ENCODE measurements at places on chromosomes 4 and X.

GRCh38 chr4:179110356-179110755, 1668.1 kb upstream of the AGA start:
- no peak for DNase-seq

- DNase-seq = no peak
Observed at GRCh38 chr4:159160242-159160641, 57.4 kb downstream of the RAPGEF2 start.

- no peak for DNase-seq
Observed at GRCh38 chr4:55318175-55319129, 27.6 kb upstream of the SRD5A3 start.

- DNase-seq = no peak
Observed at GRCh38 chr4:113646442-113646822, 115.1 kb downstream of the CAMK2D start.

DNA sequence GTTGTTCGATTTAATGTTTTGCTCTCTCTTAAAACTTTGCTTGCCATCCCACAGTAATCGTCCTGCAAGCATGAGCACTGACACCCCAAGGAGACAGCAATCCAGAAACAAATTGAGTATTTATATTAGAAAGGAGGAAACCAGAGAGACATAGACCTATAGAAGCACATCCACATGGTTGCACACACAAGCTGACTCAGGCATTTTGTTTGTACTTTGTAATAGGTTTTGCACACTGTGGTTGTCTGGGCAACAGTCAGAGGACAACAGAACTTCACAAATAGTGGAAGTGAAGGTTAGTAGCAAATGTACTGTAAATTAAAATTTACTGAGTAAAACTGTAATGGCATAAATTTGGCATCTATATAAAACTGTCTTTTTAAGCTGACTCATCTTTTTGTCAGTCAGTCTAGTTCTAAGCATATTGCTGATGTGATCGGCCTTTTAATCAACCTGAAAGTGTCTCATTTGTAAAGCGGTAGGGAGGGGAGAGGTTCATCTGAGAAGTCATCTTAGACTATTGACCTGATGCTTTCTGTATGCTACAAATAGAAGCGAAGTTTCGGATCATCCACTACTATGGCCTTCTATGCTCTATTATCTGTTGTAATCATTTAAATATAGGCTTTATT, 1624.7 kb downstream of the ARAP2 start:
- no peak for DNase-seq

Data from activated T-cell treated with anti-CD3 and anti-CD28 coated beads, Interleukin-2, amount 50 U/mL, for 48 hours (primary cell).